Activated T-helper 2 cell treated with anti-CD3 and anti-CD28 coated beads, Interferon-gamma antibody, Interleukin-2, Interleukin-4, amounts not matched to agents 10 μg/mL and 5 μg/mL and 100 μg/mL, durations not matched to agents 14 hours and 24 hours and 36 hours (primary cell): ENCODE measurements at places on chromosomes 2 and 18.

GRCh38 chr2:230947908-230948365 lies 22.9 kb upstream of the GPR55 start:
- peaks cover 19% of the 10 kb centered on the region for H3K27me3 ChIP-seq
- no peak overlapping the region for H3K27ac ChIP-seq
- no peak overlapping the region for H3K4me3 ChIP-seq

- no peaks in the 10 kb centered on the region for H3K36me3 ChIP-seq
- peak; percentile 32 for DNase-seq
- H3K4me1 ChIP-seq = peaks cover 9% of the 10 kb centered on the region
- no peak overlapping the region for H3K4me3 ChIP-seq
These were observed 114.5 kb downstream of the INSIG2 start for GRCh38 chr2:118202707-118203303.

DNA sequence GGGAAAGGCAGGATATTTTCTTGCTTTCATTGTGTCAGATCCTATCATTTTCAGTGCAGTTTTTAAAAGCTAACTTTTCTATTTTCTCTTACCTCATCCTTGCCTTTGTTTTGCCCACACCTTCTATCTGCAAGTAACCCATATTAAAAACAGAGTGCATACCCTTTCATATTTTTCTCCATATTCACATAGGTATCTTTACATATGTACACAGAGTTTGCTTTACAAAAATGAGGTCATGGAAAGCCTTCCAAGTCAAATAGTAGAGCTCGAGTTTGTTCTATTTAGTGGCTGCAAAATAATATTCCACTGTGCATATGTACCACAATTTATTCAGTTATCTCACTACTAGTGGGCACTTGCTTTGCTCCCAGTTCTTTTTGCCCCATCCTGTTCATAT lies 3.9 kb upstream of the DHRS9 start:
- H3K4me3 ChIP-seq = no peak overlapping the region
- DNase-seq = no peak

DNA sequence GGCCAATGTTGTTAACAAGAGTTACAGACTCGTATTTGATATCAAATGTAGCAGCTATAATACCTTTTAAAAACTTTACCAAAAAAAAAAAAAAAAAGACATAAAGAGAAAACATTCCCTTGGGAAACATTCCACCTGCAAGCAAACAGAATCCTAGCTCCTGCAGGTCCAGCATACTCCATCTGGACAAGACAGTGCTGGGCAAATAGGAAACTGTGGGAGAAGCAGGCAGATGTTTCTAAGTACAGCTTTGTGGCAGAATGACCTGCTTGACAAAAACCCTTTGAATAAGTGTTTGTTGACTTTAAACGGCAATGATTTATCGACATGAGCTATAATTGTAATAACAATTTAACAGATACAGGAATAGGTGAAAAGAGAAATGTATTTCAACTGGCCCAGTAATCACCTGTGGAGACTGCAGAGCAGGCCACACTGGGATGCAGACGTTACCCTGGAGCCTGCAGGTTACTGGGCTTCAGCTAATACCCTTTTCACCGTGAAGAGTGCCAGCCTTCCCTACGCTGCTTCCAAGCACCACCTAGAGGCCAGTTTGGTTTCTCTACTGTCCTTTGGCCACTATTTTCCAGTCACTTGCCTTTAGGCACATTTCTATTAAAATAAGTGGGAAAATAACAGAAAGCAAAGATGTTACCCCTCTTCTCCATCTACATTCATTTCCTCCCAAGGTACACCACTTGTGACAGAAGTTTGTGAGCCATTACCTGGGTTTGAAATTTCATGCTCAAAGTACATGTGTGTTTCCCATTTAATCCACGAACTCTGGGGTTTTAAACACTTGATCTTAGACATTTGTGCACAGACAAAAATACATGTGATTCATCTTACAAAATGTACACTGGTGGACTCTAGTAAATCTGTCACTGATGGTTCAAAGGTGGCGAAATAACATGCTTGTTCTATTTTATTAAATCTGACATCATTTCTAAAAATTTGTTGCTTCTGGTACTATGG lies 96.9 kb upstream of the ZNF397 start:
- DNase-seq = no peak
- H3K4me1 ChIP-seq = no peaks in the 10 kb centered on the region
- peaks cover 19% of the 10 kb centered on the region for H3K36me3 ChIP-seq
- no peak overlapping the region for H3K27ac ChIP-seq

- no peak overlapping the region for H3K27ac ChIP-seq
- H3K4me1 ChIP-seq = no peaks in the 10 kb centered on the region
- no peak overlapping the region for H3K4me3 ChIP-seq
- no peak for DNase-seq
- H3K36me3 ChIP-seq = no peaks in the 10 kb centered on the region
- H3K27me3 ChIP-seq = no peaks in the 10 kb centered on the region
These were observed 101.7 kb downstream of the PDE11A start for GRCh38 chr2:177970670-177971454.

DNA sequence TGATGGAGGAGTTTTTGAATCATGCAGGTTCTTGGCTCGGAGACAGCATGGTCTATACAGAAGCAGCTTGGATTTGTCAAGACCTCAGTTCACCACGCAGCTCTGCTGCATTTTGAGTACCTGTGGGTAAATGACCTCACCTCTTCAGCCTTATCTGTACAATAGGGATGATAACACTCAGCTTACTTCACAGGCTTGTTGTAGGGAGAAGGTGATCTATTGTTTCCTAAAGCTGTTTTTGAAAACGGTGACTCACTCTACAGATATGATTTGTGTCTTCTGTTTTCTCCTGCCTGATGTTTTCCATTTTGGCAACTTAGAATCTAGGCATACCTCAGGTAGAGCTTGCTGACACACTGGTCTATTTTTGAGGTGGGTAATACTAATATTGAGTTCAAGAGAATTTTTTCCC lies 80.3 kb downstream of the FMNL2 start:
- H3K4me1 ChIP-seq = peaks cover 53% of the 10 kb centered on the region
- peak overlapping the region; percentile 8 for H3K4me3 ChIP-seq
- no peak for DNase-seq
- H3K27me3 ChIP-seq = peaks cover 2% of the 10 kb centered on the region
- peak overlapping the region; percentile 88 for H3K27ac ChIP-seq

DNA sequence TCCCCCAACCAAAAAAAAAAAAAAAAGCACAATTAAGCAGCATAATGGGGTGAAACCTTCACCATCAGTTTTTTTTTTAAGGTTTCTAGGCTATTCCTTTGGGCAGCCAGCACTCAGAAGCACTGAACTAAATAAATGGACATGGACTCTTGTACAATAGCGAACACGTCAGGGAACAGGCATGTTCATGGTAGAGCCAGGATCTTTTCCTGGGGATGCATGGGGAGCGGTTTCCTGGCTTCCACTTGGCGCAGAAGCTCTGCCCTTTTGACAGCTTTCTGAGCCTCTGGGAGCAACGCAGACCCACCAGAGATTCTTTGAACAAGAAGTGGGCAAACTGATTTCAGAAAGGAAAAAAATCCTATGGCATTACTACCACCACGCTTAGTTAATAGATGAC lies 35.0 kb downstream of the ALPK2 start:
- no peak overlapping the region for H3K4me3 ChIP-seq
- no peak for DNase-seq
- no peaks in the 10 kb centered on the region for H3K4me1 ChIP-seq
- H3K27ac ChIP-seq = no peak overlapping the region
- H3K36me3 ChIP-seq = peaks cover 7% of the 10 kb centered on the region

DNA sequence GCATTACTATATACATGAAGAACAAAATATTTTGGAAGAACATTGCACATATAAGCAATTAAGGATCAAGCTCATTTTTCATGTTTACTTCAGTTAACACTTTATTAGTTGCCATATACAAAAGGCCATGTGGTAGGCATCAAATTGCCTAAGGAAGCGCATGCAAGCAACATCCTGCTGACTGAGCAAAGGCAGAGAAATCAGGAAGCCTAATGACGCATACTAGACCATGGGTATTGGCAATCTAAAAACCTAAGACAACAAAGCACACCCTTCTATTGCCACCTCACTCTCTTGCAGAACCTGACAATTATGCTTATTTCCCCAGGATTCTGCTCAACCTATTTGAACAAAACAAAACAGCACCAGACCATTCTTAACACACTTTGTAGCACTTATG lies 171.9 kb downstream of the STK39 start:
- H3K4me3 ChIP-seq = no peak overlapping the region
- no peak for DNase-seq
- peaks cover 2% of the 10 kb centered on the region for H3K4me1 ChIP-seq
- peaks cover 27% of the 10 kb centered on the region for H3K36me3 ChIP-seq

- no peaks in the 10 kb centered on the region for H3K36me3 ChIP-seq
- H3K4me3 ChIP-seq = no peak overlapping the region
- no peak for DNase-seq
- no peaks in the 10 kb centered on the region for H3K27me3 ChIP-seq
- no peak overlapping the region for H3K27ac ChIP-seq
- no peaks in the 10 kb centered on the region for H3K4me1 ChIP-seq
These were observed 41.5 kb upstream of the APCDD1 start for GRCh38 chr18:10412933-10413332.

GRCh38 chr18:74611765-74612164 lies 14.1 kb downstream of the ZNF407 start:
- no peak for DNase-seq
- no peaks in the 10 kb centered on the region for H3K27me3 ChIP-seq
- H3K36me3 ChIP-seq = no peaks in the 10 kb centered on the region
- H3K4me3 ChIP-seq = no peak overlapping the region
- H3K4me1 ChIP-seq = peaks cover 5% of the 10 kb centered on the region

DNA sequence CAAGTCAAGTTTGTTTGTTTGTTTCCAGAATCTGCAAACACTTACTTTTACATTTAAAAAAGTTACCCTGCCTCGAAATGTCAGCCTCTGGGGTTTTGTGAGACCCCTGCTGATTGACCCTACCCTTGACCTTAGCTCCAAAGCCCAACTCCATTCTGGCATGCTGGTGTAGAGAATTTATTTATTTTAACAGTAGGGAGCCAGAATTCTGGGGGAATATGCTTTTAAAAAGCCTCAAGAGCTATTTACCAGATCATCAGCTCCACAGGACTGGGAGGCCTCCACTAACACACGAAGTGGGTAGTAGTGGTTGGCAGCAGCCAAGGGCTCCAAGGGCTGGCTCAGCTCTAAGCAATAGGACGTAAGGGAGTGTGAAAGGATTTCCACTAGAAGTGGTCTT lies 23.2 kb upstream of the GREB1L start:
- DNase-seq = no peak
- H3K27me3 ChIP-seq = no peaks in the 10 kb centered on the region
- no peaks in the 10 kb centered on the region for H3K36me3 ChIP-seq
- H3K4me1 ChIP-seq = no peaks in the 10 kb centered on the region
- no peak overlapping the region for H3K4me3 ChIP-seq

DNA sequence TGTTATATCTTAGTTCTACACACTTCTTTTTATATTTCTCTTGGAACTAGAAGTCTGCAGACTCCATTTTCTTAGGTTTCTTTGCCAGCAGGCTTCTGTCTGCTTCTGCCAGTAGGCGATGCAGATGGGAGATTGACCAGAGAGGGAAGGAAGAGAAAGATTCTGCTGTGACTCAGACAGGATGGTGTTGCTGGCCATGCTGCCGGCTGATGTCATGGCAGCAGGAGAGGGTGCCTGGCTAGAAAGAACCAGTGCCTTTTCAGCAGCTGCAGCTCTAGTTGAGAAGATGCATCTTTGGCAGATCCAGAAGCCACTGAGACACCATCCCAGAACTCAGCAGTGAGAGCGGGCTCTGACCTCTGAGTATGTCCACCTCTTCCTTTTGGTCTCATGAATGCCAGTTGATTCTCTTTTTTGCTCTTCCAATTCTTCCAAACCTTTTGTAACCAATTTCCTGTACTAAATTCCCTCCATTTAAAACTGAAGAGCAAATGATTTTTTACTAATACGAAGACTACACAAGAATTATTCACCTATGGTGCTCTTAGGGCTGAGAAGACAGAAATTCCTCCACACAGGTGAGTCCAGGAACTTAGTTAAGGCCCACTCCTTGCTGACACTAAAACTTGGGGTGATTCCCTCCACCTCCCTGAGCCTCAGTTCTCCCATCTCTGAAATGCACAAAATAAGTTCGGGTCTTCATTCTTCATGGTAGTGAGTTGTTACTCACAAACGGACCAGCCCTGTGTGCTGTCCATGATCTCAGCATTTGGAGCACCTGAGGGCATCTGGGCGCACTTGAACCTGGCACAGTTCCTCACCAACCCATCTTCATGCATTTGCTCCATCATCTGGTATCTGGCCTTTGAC lies 200.7 kb downstream of the MYCN start:
- no peaks in the 10 kb centered on the region for H3K36me3 ChIP-seq
- no peak overlapping the region for H3K4me3 ChIP-seq
- H3K27ac ChIP-seq = no peak overlapping the region
- DNase-seq = no peak
- no peaks in the 10 kb centered on the region for H3K4me1 ChIP-seq
- no peaks in the 10 kb centered on the region for H3K27me3 ChIP-seq
